ENCODE measurements at places on chromosomes 16 and 17. TPM values are rescaled to one million over a fixed set of nuclear protein-coding genes. Genes with fewer than 3 reads are reported as not detected.

The SLFN12 gene
- polyA plus RNA-seq, result 2.0 TPM

The CCDC200 gene
- not detected for polyA plus RNA-seq

The RASL10B gene
- polyA plus RNA-seq, result 0.53 TPM

The CDRT15 gene
- not detected for polyA plus RNA-seq

The SLC13A5 gene
- 2.1 TPM for polyA plus RNA-seq

The PRKCB gene
- polyA plus RNA-seq, result 0.39 TPM

The TBC1D3G gene
- not detected for polyA plus RNA-seq

The KDM6B gene
- 5.2 TPM for polyA plus RNA-seq

The MYH2 gene
- 0.02 TPM for polyA plus RNA-seq

The TMC6 gene
- 37.5 TPM for polyA plus RNA-seq

The CFAP119 gene
- polyA plus RNA-seq, result 3.5 TPM

The CD2BP2 gene
- 34.3 TPM for polyA plus RNA-seq

The NPIPA7 gene
- polyA plus RNA-seq, result 13.6 TPM

The IRX6 gene
- 0.14 TPM for polyA plus RNA-seq
